ENCODE measurements at places on chromosomes 6 and 20.

- DNase-seq, result no peak
Observed at GRCh38 chr20:50304923-50305635, 114.4 kb downstream of the CEBPB start.

DNA sequence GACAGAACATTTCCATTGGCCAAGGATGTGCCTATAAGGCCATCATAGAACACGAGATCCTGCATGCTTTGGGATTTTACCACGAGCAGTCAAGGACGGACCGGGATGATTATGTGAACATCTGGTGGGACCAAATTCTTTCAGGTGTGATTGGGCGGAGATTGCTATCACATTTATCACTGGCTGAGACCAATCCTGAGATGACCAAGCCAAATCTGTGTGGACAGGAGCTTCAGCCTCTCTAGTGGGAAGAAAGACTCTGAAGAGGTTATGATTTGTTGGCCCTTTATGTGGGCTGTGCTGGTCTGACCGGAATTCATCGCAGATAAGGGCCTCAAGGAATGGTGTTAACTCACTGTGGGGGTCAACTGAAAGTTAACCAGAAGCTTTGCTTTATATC, 26.4 kb downstream of the MEP1A start:
- DNase-seq, result no peak

DNA sequence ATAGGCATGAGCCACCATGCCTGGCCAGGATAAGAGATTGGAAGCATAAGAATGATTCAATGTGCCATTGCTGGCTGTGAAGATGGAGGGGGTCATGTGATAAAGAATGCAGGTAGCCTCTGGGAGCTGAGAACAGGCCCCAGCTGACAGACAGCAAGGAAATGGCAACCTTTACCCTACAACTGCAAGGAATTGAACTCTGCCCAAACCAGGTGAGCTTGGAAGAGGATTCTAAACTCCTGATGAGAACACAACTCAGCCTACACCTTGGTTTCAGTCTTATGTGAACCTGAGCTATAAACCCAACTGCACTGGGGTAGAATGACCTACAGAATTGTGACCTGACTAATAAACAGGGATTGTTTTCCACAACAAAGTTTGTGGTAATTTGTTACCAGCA, 82.0 kb upstream of the AKIRIN2 start:
- no peak for DNase-seq

- no peak for DNase-seq
Observed at GRCh38 chr20:58138395-58138794, 90.1 kb downstream of the ANKRD60 start.

Measured in RWPE1 (cell line).